M059J (cell line): ENCODE measurements at places on chromosomes 5 and 9.

DNA sequence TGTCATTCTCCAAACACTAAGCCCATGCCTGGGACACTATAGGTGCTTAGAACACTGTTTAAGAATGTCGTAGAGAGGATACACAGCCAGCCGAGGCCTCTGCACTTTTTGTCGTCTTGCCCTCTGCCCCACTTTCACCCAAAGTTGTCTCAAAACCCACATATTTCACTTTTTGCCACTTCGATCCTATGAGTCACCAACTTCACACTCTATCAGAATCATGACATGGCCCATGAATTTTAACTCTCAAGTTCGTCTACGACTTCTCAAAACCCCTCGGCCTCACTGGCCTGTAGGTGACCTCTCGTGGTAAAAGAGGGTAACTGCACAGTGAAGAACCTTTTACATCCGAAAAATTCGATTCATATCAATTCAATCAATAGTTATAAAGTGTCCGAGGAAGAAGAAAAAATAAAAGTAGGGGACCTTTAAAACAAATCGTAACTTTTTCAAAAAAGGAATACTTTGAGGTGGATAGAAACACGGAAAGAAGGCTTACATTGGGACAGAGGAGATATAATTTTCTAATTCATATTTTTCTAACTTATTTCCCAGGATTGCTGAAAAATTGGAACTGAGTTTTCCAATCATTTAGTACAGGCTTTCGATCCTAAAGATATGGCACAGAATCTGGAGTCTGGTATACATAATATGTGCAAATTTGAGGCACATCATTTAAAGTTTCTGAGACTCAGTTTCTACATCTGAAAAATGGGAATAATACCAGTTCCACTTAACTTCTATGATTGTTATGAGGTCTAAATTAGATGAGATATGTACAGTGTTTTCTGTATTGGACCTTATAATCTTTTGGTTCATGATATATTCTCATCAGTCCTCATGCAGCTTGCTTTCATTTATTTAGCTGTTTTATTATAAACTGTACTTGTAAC, 122.6 kb downstream of the APBA1 start:
- peak; percentile 40 for DNase-seq

DNA sequence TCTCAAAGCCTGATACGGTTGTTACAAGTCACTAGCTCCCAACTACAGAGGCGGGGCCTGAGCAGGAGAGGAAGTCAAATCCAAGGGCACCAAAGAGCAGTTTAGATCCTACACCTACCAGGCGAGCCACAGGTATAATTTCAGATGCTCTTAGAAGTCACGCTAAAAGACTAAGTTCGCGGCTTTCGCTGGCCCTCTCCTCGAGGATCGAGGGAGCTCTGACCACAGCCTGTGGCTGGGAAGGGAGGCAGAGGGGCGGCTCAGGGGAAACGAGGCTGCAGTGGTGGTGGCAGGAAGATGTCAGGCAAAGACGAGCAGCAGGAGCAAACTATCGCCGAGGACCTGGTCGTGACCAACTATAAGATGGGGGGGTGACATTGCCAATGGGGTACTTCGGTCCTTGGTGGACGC, 48.6 kb downstream of the SEMA4D start:
- DNase-seq = no peak

DNA sequence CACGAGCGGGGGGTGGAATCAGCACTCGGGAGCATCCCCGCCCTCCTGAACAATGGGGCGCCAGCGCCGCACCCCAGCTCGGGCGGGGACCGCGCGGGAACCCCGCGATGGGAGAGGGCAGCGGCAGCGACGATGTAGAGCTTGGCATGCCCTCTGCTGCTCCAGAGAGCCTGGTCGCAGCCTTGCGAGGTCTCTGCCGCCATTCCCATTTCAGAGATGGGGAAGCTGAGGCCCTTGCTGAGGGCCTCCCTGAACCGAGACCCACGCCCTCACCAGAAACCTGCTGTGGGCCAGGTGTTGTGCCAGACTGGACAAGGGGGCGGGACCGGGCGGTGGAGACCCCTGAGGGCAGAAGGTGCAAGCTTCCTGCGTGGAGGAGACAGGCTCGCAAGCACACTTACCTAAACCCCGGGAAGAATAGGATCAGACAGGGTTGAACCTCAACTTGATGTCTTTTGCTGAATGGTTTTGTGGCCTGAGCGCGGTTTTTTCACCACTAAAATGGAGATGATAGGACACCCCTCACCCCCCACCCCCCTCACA, 647 bp upstream of the MEGF9 start:
- DNase-seq = no peak

GRCh38 chr9:130451509-130452388, 7.0 kb downstream of the ASS1 start:
- DNase-seq = peak; percentile 93

DNA sequence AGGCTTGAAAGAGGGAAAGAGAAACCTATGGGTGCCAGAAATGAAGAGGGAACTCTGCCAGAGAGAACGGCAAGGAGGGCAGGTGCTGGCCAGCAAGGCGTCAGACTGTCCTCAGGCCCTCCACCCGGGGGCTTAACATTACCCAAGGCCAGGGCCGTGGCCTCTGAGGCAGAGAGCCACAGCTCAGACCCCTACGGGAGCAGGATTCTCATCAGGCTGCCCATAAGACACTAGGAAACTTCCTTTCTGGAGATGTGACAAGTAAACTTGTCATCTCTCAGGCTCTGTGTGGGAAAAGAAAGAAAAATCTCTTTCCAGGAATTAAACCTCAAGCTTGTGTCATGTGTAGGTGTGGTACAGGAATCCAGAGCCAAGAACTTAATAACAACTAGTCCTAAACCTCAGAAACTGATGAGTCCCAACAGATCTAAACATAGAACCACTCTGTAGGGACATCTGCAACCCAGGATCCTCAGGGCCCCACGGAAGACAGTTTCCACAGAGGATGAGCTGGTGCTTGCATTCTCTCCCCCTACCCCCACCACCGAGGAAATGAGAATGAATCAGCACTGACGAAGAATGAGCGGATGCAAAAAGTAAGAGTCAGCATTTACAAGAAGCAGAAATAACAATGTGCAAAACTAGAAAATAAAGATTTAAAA, 74.3 kb downstream of the DCP2 start:
- DNase-seq = peak; percentile 82

GRCh38 chr9:69433392-69433791, 108.4 kb downstream of the ENTREP1 start:
- DNase-seq = peak; percentile 55

GRCh38 chr9:95742821-95743220, 132.7 kb upstream of the ERCC6L2 start:
- no peak for DNase-seq

DNA sequence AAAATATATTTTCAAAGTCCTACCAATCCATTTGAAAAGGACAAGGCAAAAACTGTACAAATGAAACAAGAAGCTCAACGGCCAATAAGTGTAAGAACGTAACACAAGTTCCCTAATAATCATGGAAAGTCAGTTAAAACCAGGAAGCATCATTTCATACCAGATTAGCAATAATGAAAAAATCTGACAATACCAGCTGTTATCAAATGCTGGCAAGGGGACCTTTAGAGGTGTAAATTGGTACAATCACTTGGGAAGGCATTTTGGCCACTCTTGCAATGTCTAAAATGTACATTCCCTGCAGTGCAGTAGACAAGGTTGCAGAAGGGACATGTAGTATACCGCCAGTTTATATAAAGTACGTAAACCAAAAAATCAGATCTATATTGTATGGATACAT, 10.1 kb upstream of the SEMA5A start:
- DNase-seq = no peak

- no peak for DNase-seq
Observed at GRCh38 chr5:141150224-141150992, 551 bp downstream of the PCDHB6 start.

DNA sequence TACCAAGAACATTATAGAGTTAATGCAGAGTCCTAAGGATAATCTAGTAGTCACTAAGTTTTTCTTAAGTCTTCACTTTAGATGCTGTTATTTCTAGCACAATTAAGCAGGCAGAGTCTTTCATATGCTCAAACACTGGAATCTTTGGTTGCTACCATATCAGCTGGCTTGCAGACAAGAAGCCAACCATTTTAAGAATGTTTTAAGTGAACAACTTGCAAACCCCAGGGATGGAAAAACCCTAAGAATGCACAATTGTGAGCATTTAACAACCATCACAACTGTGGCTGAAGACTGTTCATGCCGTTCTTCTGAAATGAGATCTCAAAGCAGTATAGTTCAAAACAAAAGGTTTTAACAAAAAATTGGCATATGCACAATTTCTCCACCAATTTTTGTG, 55.1 kb downstream of the CSNK1A1 start:
- DNase-seq = no peak

DNA sequence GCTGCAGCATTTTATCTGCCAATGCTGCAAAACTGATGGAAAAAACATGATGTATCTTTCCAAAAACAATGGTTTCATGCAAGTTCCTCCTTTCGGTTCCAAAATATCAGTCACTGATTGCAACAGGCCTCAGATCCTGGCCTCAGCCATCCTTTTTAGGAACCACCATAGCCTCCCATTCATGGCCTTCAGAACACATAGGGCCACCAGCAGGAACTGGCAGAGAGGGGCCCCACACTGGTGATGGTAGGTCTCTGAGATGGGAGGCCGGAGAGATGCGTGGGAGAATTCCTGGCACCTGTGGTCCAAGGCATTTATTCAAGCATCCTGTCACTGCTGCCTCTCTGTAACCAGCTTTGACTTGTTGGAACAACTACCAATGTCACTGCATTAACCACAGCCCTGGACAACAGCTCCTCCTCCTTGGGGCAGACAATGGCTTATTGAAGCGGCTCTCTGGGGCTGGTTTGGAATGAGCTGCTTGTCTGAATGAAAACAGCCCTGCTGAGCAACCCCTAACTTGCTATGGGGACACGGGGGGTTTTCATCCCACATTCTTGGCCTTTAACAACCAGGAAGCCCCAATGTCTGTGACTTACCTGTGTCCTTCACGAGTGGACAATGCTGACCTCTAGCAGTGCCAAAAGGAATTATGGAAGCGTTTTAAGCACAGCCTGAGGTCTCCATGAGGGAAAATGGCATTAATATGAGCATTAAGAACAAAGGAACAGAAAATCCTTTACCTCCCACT, 108.1 kb downstream of the LHFPL2 start:
- no peak for DNase-seq
